ENCODE measurements at places on chromosomes 12 and 14. TPM values are rescaled to one million over a fixed set of nuclear protein-coding genes. Genes with fewer than 3 reads are reported as not detected.

DNA sequence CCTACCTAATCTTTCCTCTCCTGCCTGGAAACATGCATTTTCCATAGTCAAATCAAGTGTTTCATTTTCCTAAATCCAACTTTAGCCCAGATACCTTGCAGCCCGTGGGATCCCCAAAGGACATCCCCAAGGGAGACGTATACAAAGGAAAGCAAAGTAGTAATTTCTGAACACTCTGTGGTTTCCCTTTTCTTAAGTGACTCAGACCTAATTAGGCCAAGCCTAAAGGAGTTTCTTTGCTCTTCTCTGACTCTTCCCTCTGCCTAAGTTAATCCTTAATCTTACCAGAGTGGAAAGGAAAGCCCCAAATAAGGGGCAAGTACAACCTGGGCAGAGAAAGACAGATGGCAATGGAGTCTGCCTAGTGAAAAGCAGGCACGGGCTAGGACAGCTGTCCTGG, 250.3 kb downstream of the SPTSSA start:
- no peak for DNase-seq

- no peak for DNase-seq
Observed at GRCh38 chr14:62409169-62409568, 636.1 kb downstream of the KCNH5 start.

B4GALNT3 gene
- 33.0 TPM for total RNA-seq

TGM1 gene
- total RNA-seq, result 0.05 TPM

- DNase-seq, result no peak
Observed at GRCh38 chr12:84157170-84157569, 755.4 kb downstream of the SLC6A15 start.

DNA sequence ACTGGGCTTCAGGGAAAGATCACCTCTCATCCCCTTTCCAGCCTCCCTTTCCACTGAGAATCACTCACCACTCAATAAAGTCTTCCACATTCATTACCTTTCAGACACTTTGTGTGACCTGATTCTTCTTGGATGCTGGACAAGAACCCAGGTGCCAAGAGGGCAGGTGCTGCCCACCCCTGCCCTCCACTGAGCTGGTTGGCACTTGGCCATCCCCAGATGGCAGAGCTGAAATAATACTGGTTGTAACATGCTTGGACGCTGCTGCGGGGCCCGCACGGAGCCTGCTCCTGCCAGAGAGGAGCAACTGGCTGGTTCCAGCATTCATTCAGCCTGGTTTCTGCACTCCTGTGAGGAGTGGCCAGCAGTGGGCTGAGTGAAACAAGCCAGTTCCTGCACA, 386.7 kb upstream of the CCDC196 start:
- no peak for DNase-seq

TSHR gene
- total RNA-seq, result 0.30 TPM

DNA sequence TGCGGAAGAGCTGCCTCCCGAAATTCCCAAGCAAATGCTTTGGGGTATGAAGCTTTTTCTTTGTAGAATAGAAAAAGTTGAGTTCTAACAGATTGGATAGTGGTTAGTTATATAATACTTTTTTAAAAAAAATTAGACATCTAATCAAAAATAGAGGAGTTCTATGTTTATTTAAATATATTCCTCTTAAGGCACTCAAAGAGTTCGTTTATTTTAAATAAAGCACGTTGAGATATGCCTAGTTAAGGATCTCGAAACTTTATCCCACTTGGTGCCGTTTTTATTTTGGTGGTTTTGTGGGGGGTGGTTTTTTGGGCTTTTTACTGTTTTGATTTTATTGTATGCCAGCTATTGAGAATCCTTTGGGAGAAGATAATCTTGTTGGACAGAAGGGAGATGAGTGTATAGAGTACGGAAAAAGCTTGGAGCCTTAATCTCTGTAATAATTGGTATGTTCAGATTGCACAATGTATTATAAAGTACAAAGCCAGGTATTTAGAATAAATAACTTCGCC, 10.7 kb upstream of the SNAPC1 start:
- no peak for DNase-seq

- no peak for DNase-seq
Observed at GRCh38 chr14:71698027-71698426, 234.2 kb upstream of the RGS6 start.

GNS gene
- total RNA-seq, result 56.2 TPM

DNA sequence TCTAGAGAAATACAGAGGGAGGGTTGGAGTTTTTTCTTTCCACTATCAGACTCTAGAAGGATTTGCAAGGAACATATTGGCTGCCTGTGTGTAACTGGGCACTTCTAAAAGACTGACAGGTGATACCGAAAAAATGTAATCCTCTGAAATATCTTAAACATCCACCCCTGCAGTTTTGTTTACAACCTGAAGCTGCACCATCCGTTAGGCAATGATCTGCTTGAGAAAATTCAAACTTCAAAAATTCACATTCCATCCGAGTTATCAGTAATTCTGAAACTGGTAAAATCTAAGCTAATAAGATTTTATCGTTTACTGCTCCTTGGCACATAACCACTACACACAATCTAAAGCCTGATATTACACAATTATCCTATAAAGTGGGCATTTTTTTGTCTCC, 528.6 kb downstream of the FUT8 start:
- DNase-seq, result no peak

DNA sequence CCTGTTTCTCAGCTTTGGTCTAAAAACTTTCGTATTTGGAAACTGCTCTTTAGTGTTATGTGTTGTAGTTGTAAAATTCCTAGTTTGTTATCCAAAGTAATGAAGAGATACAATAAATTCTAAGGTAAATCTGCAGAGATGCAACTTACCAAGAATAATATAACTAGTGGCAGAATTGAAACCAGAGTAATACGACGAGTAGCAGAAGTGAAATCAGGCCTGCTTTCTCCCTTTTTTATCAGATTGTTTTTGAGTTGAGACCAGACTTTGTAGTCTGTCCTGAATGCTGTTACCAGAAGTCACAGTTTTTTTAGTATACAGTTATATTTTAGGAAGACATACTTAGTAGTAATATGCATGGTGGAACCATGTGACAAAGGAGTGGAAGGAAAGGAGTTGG, 12.5 kb downstream of the PAPOLA start:
- DNase-seq, result no peak

NAB2 gene
- 87.8 TPM for total RNA-seq

- peak; percentile 34 for DNase-seq
Observed at GRCh38 chr14:76918256-76918781, 92.1 kb downstream of the LRRC74A start.

EML1 gene
- 8.8 TPM for total RNA-seq

DNA sequence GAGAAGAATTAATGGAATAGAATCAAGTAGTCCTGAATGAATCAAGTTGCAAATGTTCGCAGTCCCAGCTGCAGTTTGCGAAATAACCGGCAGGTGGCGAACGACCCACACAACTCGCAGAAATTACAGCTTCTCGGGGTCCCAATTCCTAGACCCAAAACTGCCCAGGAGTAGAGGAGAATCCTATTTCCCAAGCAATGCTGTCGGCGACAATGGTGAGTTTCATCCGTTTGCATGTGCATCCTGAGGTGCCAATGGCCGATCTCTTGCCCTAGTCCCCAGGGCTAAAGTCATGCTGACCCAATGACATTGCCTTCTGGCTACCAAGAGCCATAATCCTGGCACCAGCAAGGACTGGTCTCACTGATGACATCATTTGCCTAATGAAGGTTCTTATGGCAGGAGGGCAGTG, 8.5 kb upstream of the ASCL1 start:
- peak; percentile 60 for DNase-seq

ASCL1 gene
- not detected for total RNA-seq

- peak; percentile 54 for DNase-seq
Observed at GRCh38 chr14:80477388-80478160, 266.3 kb upstream of the DIO2 start.

DNA sequence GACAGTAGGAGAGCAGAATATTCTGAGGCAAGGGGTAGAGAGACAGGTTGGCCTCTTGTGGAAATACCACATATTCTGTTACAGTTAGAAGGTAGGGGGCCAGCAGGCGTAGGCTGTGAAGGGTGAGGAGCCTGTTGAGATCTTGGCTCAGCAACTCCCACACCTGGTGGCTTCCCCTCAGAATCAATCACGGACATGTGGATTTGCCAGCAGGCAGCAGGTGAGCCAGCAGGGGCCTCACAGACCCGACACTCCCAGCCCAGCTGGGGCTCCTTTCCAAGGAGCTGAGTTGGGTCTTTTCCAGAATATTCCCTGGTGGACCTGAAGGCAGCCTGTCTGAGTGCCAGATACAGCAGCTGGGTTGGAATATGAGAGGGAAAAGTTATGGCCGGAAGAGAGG, 150.0 kb upstream of the CRY1 start:
- DNase-seq, result no peak

- no peak for DNase-seq
Observed at GRCh38 chr14:96614481-96614881, 112.3 kb downstream of the PAPOLA start.

DNA sequence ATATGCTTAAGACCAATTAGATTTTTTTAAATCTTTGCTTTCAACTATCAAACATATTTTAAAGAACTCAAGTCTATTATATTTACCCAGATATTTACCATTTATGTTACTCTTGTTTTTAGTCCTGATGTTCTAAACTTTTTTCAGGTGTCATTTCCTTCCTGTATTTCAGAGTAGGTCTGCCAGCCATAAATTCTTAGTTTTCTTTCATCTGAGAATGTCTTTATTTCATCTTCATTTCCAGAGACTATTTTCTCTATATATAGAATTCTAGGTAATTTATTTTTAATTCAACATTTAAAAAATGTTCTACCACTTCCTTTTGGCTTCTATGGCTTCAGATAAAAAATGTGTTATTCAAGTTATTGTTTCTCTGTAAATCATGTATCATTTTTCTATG, 218.2 kb upstream of the AMIGO2 start:
- no peak for DNase-seq

- peak; percentile 84 for DNase-seq
Observed at GRCh38 chr12:57128519-57129247, 400 bp downstream of the LRP1 start.

FAM216A gene
- total RNA-seq, result 26.3 TPM

TBK1 gene
- total RNA-seq, result 31.5 TPM

- no peak for DNase-seq
Observed at GRCh38 chr12:118297284-118297683, 75.4 kb downstream of the TAOK3 start.

GRCh38 chr14:52950410-52950897, 396 bp downstream of the FERMT2 start:
- peak; percentile 66 for DNase-seq

GRCh38 chr14:100864206-100864605, 38.3 kb downstream of the MEG3 start:
- no peak for DNase-seq
